ENCODE measurements at places on chromosomes 3 and 15.

- DNase-seq: no peak
These were observed 69.9 kb downstream of the PTPRG start for GRCh38 chr3:61631108-61631769.

GRCh38 chr15:74396146-74396438 is 28.6 kb upstream of the CYP11A1 start:
- no peak for DNase-seq

DNA sequence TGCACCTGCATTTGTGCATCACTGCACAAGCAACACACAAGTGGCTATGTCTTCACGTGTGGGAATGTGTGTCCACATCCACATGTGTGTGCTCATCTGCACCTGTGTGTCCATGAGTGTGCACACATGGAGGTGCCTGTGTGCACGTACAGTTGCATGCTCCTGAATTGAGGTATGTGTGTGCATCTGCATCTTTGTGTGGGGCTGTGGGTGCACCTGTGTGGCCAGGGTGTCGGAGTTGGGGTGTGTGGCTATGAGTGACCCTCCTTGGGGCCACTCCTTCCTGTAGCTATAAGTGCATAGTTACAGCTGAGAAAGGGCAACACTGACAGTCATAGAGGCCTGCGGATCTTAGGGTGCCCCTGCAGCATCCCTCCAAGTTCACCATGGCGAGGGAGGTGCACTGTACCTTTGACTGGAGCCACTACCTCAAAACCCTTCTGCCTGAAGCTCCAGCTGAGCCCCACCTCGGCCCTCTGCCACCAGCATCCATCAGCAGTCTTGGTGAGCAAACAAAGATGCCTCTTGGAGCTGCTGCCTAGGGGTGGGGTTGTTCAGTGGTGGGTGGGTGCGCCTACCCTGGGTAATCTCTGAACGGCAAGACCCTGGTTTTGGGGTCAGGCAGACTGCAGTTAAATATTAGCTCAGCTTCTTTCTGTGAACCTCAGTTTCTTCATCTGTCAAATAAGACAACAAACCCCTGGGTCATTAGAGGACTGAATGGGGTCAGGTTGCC is 5.2 kb upstream of the HHATL start:
- DNase-seq: no peak

DNA sequence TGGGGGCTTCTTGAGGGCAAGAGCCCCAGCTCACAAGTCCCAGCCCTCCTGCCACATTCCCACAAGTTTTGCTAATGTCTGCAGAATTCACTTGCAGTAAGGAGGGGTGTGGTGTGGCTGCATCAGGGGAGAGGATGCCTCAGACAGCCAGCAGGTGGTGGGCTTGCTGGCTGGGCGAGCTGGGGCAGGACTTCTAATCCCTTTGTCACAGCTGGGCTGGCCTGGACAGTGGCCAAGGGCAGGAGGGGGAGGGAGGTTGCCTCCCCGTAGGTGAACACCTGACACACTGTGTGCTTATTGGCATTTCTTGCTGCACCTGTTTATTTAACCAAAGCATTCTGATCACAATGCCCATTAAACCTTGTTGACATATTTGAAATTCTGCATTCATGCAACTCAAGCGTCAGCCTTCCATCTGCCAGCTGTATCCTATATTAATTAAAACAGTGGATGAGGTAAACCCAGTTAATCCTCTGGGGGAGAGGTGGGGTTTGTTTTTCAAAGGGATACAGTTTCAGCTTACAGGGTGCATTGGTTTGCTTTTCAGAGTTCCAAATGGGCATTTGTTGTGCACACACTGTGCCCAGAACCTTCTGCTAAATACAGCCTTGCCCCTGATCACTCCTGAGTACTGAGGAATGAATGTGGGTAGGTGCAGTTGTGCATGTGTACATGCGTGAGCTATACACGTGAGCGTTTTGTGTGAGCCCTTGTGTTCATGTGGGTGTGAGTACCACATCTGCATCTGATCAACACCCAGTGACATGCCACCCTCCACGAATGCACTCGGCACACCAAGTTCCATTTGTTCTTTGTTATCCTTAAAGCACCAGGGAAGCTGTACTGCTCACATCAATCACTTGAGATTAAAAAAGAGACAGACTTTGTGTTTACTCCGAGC is 268.7 kb downstream of the XXYLT1 start:
- peak; percentile 8 for DNase-seq

GRCh38 chr3:89098964-89099585 is 8.3 kb upstream of the EPHA3 start:
- DNase-seq: no peak

- DNase-seq: peak; percentile 19
These were observed 8.0 kb downstream of the IP6K2 start for GRCh38 chr3:48709051-48709461.

DNA sequence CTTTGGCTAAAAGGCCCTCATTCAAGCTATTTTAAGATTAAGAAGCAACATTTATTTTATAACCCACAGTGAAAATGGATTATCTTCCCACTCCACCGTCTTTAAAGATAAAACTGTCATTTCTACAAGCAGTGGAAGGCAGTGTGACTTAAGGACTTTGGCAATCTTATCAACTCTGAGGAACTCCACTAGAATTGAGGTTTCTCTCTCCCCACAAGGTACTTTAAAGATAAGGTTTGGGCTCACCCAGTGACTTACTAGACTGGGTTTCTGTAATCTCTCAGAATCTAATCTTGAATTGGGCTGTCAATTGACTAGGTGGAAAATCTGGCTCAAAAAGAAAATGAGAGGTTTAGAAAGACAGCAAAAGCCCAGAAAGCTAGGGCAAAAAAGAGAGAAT is 21.7 kb downstream of the ZNF385D start:
- no peak for DNase-seq

- DNase-seq: no peak
These were observed 4.8 kb downstream of the SCN5A start for GRCh38 chr3:38644662-38645053.

GRCh38 chr3:197718891-197719290 is 17.8 kb downstream of the RUBCN start:
- peak; percentile 88 for DNase-seq
